Ovary (tissue), 10 donors: ENCODE measurements at places on chromosomes 6 and 20.

- no peak for DNase-seq
These were observed 71.9 kb upstream of the HTR1B start for GRCh38 chr6:77535172-77535571.

DNA sequence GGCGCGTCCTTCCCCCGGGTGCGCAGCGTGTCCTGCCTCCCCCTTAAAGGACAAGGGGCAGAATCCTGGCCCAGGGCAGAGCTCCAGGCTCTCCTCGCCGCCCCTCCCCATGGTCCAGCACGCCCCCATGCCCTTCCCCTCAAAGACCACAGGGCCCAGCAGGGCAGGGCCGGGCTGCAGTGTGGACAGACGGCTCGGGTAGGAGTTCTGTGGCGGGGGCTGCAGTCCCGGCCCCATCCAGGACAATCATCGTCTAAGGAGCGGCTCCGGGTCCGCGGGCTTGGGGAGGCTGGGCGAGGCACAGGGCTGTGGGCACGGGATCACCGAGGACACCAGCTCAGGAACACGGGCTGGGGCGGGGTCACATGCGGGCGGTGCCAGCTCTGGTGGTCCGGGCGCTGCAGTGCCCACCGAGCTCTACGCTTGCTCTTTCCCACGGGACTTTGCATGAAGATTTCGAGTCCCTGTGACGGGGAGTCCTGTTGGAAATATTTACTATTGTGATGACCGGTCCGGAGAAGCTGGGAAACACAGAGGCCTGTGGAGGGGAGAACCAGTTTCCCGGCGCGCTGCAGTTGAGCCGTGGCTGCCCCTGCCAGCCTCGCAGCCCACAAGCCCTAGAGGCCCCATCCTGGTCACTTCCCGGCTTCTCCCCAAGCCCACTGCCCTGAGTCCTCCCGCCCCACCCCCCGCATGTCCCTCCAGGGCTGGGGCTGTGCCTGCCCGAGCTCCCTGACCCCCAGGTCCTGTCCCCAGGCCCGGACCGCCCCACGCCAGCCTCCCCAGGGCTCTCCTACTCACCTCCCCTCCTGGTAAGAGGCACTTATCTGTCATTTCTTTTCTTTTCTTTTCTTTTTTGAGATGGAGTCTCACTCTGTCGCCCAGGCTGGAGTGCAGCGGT, 20.6 kb downstream of the SLC17A9 start:
- DNase-seq, result no peak

- DNase-seq, result no peak
These were observed 82.4 kb downstream of the IPCEF1 start for GRCh38 chr6:154274168-154274567.

DNA sequence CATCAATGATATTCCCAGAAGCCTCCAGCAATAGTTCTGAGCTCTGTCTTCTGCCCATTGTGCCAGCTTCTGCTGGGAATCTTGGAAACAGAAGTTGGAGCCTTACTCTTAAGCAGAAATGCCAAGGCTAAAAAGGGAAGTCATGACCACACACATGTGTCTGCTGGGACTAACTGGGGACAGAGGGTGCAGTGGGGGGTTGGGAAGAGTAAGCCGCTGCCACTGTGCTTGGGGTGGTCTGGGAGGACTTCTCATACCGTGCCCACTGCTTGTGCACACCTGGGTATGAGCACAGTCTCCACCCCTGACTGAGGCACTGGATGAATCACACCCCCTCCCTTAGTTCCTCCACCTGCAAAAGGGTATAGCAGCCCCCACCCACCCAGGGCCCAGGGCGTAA, 90.7 kb downstream of the CDC5L start:
- no peak for DNase-seq

GRCh38 chr6:36386495-36387439, 702 bp downstream of the ETV7 start:
- peak; percentile 54 for DNase-seq

DNA sequence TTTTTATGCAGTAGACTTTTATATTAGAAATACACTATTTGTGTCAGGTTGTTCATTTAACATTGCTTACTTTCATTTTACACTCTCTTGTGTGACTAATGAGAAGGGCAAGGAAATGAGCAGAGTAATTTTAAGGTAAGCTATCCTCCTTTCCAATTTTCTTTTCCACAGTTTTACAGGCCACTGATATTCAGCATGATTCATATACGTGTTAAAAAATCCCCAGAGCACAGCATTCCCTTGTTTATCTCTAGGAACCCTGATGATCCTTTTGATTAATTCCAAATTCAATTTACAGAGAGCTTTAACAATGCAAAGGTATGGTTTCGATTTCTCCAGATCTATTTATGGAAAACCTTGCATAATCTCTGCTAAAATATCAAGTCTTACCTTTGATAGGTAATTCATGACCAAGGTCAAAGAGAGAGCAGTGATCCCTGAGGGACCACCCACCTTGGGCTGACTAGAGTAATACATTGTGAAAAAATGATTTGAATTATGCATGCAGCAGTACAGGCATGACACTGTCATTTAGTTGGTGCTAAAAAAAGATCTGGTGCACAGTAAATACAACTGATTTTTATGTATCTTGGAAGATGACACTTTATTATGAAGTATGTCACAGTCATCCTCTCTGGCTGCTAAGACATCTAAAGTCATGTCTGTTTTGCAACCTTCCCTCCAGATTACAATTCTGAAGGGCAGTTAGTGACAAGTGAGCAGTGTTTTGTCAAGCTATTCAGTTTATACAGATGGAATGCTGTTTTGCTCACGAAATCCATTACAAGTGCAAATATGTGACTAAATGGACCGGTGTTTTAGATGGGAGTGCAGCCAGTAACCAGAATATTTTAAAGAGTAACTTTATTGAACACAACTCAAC, 736.6 kb downstream of the EPHA7 start:
- DNase-seq, result no peak

- DNase-seq, result no peak
These were observed 144.3 kb upstream of the SULF2 start for GRCh38 chr20:47929368-47930115.

DNA sequence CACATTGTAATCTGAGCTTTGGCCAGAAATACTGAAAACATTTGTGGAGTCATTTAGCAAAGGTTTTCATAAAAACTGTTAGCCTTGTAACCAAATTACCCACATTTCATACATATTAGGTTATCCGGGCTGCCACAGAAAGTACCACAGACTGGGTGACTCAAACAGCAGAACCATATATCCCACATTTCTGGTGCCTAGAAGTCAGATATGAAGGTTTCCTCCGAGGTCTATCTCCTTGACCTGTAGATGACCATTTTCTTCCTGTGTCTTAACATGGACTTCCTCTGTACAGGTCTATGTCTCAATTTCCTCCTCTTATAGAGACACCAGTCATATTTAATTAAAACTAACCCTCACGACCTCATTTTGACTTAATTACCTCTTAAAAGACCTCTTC, 49.5 kb upstream of the SMIM28 start:
- DNase-seq, result no peak

DNA sequence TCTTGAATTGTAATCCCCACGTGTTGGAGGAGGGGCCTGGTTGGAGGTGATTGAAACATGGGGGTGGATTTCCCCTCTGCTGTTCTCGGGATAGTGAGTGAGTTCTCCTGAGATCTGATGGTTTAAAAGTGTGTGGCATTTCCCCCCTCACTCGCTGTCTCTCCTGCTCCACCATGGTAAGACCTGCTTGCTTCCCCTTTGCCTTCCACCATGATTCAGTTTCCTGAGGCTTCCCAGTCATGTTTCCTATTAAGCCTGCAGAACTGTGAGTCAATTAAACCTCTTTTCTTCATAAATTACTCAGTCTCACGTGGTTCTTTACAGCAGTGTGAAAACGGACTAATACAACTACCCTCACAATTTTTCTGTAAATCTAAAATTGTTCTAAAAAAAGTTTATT, 26.8 kb upstream of the FAM184A start:
- DNase-seq, result no peak

DNA sequence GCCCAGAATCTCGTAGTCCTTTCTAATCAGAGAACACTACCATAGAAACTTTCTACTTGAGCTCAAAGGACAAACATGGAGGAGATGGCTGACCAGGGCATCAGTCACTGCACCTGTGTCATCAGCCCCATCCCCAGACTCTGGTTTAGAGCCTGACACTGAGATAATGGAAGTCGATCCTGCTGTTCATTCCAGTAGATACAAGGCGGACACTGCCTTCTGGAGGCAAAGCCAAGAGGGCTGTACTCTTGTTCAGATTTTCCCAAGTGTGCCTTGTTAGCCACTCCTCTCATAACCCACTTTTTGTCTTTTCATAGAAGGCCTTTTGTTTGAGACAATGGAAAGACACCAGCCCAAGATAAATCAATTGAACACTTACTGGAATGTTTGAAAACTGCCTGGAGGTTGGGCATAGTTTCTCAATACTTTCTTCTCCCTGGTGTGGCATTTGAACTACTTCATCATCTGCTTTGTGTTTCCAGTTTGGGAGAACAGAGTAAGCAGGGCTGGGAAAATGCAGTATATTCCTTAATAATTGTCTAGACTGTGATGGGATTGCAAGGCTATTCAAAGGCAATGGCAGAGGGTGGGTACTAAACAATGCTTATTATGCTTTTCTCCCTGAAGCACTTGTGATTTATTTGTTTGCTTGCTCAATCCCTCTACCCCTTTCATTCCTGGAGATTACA, 99.7 kb downstream of the CLIC5 start:
- no peak for DNase-seq

DNA sequence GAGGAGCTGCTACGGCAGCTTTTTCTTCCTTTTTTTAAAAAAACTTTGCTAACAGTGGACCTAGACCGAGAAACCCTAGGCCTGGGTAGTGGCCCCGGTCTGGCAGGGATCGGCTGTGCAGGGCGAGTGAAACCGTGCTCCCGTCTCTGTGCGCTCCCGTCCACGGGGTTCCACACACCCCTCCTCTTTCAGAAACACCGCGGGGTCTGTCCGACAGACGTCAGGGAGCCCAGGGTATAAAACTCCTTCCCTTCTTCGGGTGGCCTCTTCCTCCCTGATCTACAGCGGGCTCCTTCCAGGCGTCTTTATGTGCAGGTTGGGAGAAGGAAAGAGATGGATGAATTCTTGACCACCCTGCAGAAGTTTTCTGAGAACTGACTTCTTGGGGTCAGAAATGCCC, 27.1 kb upstream of the SMOC2 start:
- no peak for DNase-seq

- DNase-seq, result no peak
These were observed 181.0 kb downstream of the TFAP2C start for GRCh38 chr20:56810141-56810540.

GRCh38 chr6:161444464-161444863, 170.6 kb upstream of the AGPAT4 start:
- peak; percentile 50 for DNase-seq
